Sigmoid colon (tissue), 7 donors: ENCODE measurements at places on chromosomes 3 and 15. TPM values are rescaled to one million over a fixed set of nuclear protein-coding genes. Genes with fewer than 3 reads are reported as not detected.

DNA sequence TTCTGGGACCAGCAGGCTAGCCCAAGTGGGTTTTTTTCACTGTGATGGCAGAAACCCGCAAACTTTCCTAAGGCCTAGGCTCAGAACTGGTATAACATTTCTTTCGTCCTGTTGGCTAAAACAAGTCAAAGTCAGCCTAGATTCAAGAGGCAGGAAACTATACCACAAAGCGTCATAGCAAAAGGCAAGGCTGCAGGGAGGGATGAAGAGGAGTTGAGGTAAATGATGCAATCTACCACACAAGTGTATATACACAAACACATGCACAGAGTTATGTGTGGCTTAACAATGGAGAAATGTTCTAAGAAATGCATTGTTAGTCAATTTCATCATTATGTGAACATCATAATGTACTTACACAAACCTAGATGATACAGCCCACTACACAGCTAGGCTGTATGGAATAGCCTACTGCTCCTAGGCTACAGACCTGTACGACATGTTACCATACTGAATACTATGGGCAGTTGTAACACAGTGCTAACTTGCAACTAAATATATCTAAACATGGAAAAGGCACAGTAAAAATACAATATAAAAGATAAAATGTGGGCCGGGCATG is 225.6 kb downstream of the TBL1XR1 start:
- no peak for DNase-seq

EPHB3 gene
- 2.5 TPM for total RNA-seq

- no peak for DNase-seq
These were observed 310.6 kb downstream of the MAGI1 start for GRCh38 chr3:65728138-65728537.

ZNF774 gene
- total RNA-seq = 1.5 TPM

DNA sequence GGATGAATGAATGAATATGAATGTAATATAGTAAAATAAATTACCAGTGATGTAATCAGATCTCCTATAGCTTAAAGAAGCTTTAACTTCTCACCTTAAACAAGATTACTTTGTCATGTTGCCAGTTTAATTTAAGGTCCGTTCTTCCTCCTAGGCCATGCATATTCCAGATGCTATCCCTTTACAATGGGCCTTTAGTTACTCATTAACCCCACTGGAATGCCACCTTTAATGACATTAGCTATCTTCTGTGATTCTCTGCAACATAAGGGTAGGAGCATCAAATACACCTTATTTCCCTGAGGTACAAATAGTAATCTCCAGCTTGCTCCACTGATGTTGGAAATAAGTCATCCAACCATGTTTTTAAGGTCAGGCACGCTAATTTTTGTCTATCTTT is 63.0 kb upstream of the TIMP4 start:
- no peak for DNase-seq

DNA sequence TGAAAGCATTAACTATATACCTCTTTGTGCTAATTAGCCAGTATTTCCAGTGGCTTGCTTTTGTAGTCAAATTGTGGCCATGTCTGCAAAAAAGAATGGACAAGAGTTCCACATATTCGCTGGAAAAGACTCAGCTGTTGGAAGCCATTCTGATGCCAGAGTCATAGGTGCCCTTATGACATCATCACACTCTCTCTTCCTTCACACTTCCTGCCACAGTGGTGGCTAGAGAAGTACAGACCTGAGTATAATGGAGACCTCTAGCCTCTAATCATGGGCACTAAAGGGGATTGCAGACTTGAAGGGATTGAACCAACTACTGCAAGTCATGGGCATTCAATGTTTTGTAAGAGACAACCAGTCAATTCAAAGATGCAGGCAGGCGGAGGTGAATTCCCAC is 38.3 kb upstream of the IQCF6 start:
- no peak for DNase-seq

DNA sequence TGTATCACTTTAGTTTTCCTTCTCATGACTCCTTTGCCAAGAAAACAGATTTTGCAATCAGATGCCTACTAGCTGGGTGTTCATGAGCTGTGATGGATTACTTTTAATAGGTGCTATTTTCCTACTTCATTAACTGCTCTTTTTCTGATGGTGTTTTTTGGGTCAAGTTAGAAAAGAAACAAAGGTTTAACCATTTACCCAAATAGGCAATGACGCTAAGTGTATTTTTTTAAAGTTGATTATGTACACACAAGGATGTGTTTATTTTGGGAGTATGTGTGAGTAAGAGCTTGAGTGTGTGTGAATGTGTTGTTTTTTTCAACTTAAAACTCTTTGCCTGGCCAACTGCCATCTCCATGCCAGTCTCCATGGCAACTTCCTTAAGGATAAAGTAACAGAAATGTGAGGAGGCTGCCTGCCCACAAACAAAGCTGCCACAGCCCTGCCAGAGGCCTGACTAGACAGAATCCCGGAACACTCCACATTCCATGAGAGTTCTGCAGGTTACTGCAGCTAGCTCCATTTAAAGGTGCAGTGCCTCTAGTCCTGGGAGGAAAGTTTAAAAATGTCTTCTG is 215.6 kb upstream of the RBMS3 start:
- DNase-seq = peak; percentile 75

- no peak for DNase-seq
These were observed 29.9 kb upstream of the STT3B start for GRCh38 chr3:31502803-31503221.

DNA sequence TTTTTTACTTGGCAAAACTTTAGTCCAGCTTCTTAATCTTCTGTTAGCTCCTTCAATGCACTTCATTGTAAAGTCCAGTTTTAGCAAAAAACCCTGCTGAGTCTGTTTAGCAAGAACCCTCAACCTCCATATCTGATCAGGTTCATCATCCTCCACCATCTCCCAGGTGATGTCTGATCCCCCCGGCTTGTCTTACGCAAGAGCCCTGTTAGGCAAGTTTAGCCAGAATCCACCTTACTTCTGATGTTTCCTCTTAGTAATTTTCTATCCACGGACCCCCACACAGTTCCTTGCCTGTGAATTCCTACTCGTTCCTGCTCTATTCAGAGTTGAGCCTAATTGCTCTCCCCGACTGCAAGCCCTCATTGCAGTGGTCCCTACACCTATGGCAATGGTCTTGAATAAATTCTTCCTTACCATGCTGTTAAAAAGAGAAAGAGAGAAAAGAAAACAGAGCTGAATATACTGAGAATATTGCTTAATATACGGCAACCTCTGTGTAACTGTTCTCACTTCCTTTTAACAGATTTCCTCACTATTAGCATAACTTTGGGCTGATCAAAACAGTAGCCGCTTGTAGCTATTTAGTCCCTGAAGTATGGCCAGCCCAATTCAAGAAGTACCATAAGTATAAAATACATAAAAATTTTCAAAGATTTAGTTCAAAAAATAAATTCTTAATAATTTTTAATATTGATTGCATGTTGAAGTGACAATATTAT is 78.7 kb upstream of the MME start:
- DNase-seq = no peak

FGF12 gene
- 2.5 TPM for total RNA-seq

GRCh38 chr15:91849749-91850161 is 3.8 kb upstream of the SLCO3A1 start:
- no peak for DNase-seq

GRCh38 chr3:77606372-77606771 is 566.5 kb downstream of the ROBO2 start:
- DNase-seq = no peak

GRCh38 chr3:13292375-13292774 is 127.7 kb downstream of the NUP210 start:
- DNase-seq = no peak
